NCI-H1048 (cell line): ENCODE measurements at places on chromosomes 11 and 22.

GRCh38 chr11:12182676-12183541, 72.5 kb downstream of the MICAL2 start:
- DNase-seq = no peak

DNA sequence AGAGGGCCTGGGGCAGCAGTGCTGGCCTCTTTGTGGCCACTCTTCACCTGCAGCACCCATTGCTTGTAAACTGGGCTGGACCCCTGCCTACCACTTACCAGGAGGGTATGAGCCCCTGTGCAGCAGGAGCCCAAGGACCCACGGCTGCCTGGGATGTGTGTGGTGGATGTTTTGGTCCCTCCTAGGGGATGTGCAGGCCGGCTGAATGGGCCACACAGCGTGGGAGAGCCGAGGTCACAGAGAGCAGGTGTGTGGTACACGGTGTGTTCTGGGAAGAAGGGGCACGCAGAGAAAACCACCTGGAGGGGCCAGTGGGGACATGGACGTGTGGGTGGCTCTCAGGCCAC, 19.3 kb upstream of the GNB1L start:
- DNase-seq = no peak

DNA sequence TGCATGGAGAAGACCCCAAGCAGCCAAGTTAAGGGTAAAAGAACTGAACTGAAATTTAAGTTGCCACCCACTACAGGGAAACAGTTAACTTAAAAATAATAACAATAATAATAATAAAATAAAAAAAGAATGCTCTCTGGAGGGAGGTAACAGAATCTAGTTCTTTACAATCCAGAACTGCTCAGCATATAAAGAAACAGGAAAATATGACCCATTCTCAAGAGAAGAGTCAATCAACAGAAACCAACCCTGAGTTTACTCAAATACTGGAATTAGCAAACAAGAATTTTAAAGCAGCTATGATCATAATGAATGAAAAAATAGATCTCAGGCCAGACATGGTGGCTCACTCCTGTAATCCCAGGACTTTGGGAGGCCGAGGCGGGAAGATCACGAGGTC, 53.8 kb downstream of the DENND5A start:
- DNase-seq = no peak

DNA sequence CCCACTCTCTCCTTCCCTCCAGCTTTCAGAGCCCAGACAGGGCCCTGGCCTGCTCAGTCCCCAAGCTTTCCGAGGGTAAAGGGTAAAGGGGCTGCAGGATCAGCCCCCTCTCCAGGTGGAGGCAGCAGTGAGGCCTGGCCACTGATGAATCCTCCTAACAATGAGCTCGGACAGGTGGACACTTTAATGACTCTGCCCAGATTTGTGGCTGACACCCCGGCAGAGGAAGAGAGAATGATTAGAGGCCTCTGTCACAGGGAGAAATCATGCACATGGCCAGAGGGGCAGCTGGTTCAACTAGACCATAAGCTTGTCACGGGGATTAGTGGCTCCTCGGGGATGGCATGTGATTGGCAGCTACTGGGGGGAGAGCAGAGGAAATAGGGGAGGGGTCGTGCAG, 587.5 kb upstream of the B3GAT1 start:
- DNase-seq = no peak

DNA sequence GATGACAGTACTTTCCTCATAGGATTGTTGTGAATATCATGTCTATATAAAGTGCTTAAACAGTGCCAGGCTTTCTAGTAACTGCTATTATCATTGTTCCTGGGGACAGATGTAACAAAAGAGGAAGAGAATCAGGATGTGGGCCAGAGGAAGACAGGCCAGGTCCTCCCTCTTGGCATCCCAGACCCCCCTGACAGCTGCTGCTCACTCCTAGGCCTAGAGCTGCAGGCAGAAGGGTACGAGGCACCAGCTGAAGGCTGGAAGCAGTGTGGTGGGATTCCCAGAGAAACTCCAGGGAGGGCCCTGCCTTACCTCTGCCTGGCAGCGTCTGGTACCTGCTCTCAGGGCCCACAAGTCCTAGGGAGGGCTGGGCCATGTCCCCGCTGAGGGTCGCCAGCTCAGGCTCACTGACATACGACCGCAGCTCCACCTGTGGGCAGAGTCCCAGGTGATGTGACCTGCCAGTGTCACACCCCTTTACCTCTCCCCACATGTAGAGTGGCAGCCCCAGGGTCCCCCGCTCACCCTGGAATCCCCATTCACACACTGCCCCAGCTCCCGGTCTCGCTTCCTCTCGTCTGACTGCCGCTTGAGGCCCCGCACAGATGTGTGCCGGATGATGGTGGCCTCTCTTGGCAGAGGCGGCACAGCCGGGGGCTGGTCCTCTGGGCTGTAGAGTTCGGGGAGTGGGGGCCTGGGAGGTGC, 52.2 kb downstream of the C11orf58 start:
- DNase-seq = no peak

DNA sequence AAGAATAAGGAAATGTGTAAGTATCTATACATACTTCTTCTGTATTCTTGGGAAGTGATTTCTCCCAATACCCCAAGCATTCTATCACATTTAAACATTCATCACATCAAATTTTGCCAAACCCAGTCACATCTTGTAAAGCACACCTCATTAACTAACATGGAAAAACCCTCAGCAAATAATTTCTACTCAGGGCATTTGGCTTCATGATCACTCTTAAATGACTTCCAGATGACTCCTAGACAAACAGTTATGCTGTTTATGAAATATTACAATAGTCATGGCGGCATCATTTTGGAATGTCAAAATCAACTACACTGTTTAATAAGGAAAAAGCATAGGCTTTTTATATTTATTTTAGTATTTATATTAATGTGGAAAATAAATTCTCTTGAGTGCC, 47.3 kb upstream of the CCDC34 start:
- no peak for DNase-seq

DNA sequence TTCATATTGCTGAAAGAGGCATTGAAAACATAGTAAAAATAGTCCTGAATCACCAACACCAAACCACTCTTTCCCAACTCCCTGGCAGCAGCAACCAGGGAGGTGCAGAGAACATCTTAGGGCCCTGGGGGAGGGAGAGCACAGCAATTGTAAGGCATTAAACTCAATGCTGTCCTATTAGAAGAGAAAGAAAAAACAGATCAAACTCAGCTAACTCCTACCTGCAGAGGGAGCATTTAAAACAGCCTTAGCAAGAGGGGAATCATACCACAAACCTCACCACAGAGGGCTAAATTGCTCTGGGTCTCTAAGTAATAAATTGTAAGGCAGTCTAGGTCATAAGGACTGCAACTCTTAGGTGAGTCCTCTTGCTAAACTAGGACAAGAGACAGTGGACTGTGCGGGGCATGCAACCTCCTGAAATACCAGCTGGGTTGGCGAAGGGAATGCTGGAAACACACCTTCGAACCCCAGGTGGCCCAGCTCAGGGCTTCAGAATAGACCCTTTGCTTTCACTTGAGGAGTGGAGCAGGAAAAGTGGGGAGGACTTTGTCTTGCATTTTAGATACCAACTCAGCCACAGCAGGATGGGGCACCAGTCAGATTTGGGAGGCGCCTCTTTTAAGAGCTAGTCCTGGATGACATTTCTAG, 697.1 kb upstream of the FAT3 start:
- no peak for DNase-seq

GRCh38 chr22:38733724-38734381, 21.9 kb downstream of the SUN2 start:
- no peak for DNase-seq

- DNase-seq = no peak
Measured at GRCh38 chr11:64013141-64013896, 22.4 kb upstream of the FLRT1 start.

GRCh38 chr11:76559346-76559745, 111.2 kb downstream of the LRRC32 start:
- no peak for DNase-seq
